ENCODE measurements at places on chromosomes 4 and X. TPM values are rescaled to one million over a fixed set of nuclear protein-coding genes. Genes with fewer than 3 reads are reported as not detected.
A peak's percentile ranks its signal among the peaks of the same experiment; 100 is the strongest.

GRCh38 chr4:21413807-21414370 is 534.7 kb downstream of the KCNIP4 start:
- peaks cover 78% of the 10 kb centered on the region for H3K27me3 ChIP-seq
- H3K4me1 ChIP-seq, result no peaks in the 10 kb centered on the region
- H3K36me3 ChIP-seq, result no peaks in the 10 kb centered on the region
- H3K27ac ChIP-seq, result no peak overlapping the region

The EGFL6 gene
- not detected for total RNA-seq

- peaks cover 65% of the 10 kb centered on the region for H3K36me3 ChIP-seq
- no peaks in the 10 kb centered on the region for H3K27me3 ChIP-seq
- H3K4me3 ChIP-seq, result peak overlapping the region; percentile 97
- H3K4me1 ChIP-seq, result peaks cover 9% of the 10 kb centered on the region
- peak overlapping the region; percentile 99 for H3K27ac ChIP-seq
Observed at GRCh38 chrX:38805432-38806389, 4.5 kb downstream of the MID1IP1 start.

DNA sequence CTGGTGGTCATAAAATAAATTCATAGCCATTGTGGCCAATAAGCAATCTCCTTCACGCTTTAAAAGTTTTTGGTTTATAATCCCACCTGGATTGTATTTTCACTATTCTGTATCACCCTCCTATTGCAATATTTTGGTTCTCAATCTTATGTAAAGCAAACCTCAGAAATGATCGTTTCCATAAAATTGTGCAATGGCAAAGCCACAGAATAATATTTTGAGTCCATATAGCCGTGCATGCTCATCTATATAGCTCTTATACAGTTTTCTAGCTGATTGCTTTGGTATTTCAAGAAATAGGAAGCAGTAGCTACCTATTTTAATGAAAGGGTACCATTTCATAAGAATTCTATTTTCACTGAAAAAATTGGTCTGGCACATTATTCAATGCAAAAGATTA is 10.0 kb upstream of the HAND2 start:
- H3K4me3 ChIP-seq, result no peak overlapping the region
- no peaks in the 10 kb centered on the region for H3K36me3 ChIP-seq
- peaks cover 13% of the 10 kb centered on the region for H3K27me3 ChIP-seq
- no peak for DNase-seq

The REST gene
- 32.4 TPM for total RNA-seq
